ENCODE measurements at places on chromosomes 2 and 18.

DNA sequence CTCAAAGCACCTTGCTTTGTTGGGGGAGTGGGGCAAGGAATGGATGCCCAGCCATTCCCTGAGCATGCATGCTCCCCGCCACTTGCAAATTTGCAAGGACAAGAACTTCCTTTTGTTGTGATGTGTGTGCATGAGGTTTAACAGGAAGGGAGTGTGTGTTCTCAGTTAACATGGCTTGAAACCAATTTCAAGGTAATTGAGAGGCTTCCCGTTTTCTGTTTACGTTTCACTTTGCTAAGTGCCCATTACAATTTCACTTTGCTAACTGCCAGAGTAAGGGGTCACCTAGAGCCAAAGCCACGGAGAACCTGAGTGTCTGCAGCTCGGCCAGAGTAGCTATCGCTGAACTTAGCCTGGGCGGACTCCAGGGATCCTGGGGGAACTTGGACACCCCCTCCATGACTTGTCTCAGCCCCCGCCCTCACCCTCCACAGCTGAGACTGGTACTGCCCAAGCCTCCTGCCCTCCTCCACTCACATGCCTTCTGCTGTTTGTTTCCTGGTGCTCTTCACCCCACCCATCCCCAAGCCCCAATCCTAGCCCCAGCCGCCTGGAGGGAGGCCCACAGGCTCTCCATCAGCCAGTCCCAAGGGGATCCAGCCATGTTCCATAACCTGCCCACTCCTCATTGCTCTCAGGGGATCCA lies 53.6 kb upstream of the LAPTM4A start:
- no peak for DNase-seq

DNA sequence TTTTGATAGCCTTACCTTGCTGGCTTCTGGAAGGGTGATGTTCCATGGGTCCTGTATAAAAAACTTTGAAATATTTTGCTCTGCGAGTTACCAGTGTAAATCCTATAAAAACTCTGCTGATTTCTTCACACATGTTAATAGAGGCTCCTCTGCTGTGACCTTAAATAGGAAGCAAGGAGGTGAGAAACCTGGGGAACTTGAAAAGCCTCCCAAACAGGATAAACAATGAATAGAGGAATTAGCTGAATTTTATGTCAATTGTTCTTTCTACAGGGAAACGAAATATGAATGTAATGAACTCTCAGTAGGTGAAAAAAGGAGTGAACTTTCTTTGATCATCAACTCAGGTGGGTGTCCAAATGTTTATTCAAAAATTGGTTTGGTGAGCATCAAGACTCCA lies 10.8 kb upstream of the CCL20 start:
- DNase-seq, result no peak

DNA sequence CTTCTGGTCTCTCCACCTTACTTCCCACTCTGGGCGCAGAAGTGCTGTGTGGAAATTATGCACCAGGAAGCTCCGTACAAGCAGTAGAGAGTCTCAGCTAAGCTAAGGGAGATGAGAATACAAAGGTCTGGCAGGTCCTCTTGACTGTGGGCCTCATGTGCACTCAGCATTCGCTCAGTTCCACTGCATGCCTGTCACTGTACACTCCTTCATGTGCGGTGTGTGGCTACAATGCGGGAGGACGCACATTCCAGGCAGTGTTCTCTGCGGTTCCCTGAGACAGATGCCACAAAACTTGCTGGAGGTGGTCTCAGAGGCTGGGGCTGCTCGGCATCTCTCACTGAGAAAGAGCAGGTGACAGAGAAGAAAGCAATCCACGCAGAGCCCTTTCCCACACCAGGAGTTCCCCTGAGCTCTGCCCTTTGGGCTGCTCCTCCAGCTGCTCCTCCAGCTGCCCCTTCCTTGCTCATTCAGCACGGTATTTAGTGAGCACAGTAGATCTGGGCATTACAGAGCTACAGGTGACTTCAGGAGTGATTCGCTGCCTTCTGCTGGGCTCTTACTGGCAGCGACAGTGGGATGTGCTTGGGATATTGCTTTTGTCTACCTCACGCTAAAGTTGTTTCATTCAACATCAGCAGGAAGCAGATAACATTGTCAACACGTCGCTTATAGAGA lies 176.6 kb downstream of the SH3RF3 start:
- no peak for DNase-seq

GRCh38 chr2:239055756-239056493 lies 208.0 kb downstream of the TWIST2 start:
- no peak for DNase-seq

GRCh38 chr2:56806924-56807323 lies 623.1 kb downstream of the CCDC85A start:
- no peak for DNase-seq

DNA sequence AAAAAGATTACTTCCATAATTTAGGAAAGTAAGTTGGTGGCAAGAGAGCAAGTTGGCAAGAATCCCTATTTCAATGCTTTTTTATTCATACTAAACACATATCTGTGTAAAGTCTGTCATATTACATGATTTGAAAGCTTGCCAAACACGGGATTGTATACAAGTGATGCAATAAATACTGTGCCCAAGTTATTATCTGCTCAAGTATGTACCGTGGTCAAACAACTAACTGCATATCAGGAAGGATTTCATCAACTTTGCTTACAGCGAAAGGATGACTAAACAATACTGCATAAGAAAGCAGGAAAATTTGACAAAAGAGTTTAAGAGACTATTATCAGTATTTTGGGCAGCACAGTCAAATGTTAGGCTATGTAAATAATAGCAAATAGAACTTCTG lies 69.6 kb upstream of the SCN1A start:
- DNase-seq, result no peak

GRCh38 chr2:18927525-18928232 lies 338.3 kb upstream of the NT5C1B start:
- no peak for DNase-seq

GRCh38 chr2:238905644-238906043 lies 57.8 kb downstream of the TWIST2 start:
- DNase-seq, result no peak

GRCh38 chr18:5294113-5294456 lies 1.4 kb downstream of the ZBTB14 start:
- no peak for DNase-seq

Measured in AG04450 (cell line).